ENCODE measurements at places on chromosomes 6 and 20.

GRCh38 chr6:84771125-84771755, 6.8 kb upstream of the TBX18 start:
- H3K27me3 ChIP-seq, result peaks cover 60% of the 10 kb centered on the region
- H3K36me3 ChIP-seq, result no peaks in the 10 kb centered on the region
- DNase-seq, result no peak
- no peak overlapping the region for H3K4me3 ChIP-seq
- no peaks in the 10 kb centered on the region for H3K4me1 ChIP-seq

DNA sequence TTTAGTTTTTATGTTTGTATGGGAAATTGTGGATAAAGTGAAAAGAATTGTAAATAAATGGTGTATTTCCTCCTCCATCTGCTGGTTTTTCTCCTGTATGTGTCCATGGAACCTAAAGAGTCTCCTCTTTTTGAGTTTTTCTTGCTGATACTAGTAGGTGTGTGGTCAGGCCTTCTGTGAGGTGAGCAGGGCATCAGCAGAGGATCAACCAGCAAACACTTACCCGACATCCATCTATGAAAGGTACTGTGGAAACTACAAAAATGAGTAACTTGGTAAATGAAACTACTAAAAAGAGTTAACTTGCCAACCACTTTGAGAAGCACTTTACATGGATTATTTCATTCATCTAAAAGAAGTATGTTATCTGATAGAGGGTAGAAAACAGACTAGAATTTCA, 20.9 kb upstream of the RNF8 start:
- no peak for DNase-seq
- H3K36me3 ChIP-seq, result no peaks in the 10 kb centered on the region
- H3K27me3 ChIP-seq, result no peaks in the 10 kb centered on the region
- no peaks in the 10 kb centered on the region for H3K4me1 ChIP-seq

DNA sequence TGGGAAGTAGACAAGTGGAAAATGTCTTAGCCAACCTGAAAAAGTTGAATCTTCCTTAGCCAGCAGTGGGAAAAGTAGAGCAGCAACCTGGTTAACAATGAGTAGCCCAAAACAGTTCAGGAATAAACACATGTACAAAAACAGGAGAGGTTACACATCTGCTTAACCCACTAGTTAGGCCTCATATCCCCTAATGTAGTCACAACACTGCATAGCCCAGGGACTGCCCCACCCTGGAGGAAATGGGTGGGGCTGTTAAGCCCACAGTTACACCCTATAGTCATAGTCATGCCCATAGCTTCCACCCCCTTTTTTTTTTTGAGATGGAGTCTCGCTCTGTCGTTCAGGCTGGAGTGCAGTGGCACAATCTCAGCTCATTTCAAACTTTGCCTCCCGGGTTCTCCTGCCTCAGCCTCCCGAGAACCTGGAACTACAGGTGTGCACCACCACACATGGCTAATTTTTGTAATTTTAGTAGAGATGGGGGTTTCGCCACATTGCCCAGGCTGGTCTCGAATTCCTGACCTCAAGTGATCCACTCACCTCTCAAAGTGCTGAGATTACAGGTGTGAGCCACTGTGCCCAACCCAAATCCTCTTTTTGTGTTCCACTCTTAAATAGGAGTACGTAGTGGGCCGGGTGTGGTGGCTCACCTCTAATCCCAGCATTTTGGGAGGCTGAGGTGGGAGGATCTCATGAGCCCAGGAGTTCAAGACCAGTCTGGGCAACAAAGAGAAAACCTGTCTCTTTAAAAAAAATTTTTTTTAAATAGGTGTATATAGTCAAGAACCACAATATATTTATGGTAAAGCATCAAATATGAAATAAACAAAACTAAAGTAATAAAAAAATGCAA, 24.5 kb downstream of the ILRUN start:
- no peaks in the 10 kb centered on the region for H3K36me3 ChIP-seq
- no peak overlapping the region for H3K27ac ChIP-seq
- H3K4me3 ChIP-seq, result no peak overlapping the region
- no peaks in the 10 kb centered on the region for H3K27me3 ChIP-seq

DNA sequence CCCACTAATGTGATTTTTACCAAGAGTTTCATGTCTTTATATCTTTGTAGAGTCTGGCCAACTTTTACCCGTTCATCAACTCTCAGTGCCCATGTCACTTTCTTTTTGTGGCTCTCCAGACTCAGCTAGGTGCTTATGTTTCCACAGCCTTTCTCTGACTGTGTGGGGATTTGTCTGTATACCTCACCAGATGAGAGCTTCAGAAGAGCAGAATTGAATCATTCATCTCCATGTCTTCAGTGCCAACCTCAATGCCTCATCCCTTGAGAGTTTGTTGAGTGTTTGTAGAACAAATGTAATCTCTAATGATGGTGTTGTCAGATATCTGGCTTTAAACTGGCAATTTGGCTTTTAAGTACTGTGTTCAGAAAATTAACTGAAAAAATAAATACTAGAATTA, 16.8 kb upstream of the CCN2 start:
- no peaks in the 10 kb centered on the region for H3K36me3 ChIP-seq
- H3K4me1 ChIP-seq, result peaks cover 2% of the 10 kb centered on the region
- no peak for DNase-seq
- no peak overlapping the region for H3K4me3 ChIP-seq

- no peaks in the 10 kb centered on the region for H3K36me3 ChIP-seq
- no peaks in the 10 kb centered on the region for H3K27me3 ChIP-seq
- no peak overlapping the region for H3K4me3 ChIP-seq
- H3K27ac ChIP-seq, result no peak overlapping the region
- H3K4me1 ChIP-seq, result peaks cover 4% of the 10 kb centered on the region
These were observed 17.7 kb downstream of the RAB22A start for GRCh38 chr20:58327211-58327610.

GRCh38 chr6:36516559-36516958, 30.7 kb downstream of the STK38 start:
- H3K4me1 ChIP-seq, result no peaks in the 10 kb centered on the region
- H3K36me3 ChIP-seq, result no peaks in the 10 kb centered on the region
- H3K27me3 ChIP-seq, result no peaks in the 10 kb centered on the region
- no peak for DNase-seq
- H3K4me3 ChIP-seq, result no peak overlapping the region
- H3K27ac ChIP-seq, result no peak overlapping the region

All from mesendoderm (in vitro differentiated cells).